ENCODE measurements at places on chromosomes 3 and 15. TPM values are rescaled to one million over a fixed set of nuclear protein-coding genes. Genes with fewer than 3 reads are reported as not detected.

The BTLA gene
- polyA plus RNA-seq = 17.6 TPM

The DLL4 gene
- polyA plus RNA-seq = not detected

The ACY1 gene
- polyA plus RNA-seq = 13.8 TPM

The MKRN2OS gene
- polyA plus RNA-seq = not detected

The VIPR1 gene
- 12.7 TPM for polyA plus RNA-seq

The HESX1 gene
- not detected for polyA plus RNA-seq

The SGO1 gene
- 0.86 TPM for polyA plus RNA-seq

The LRRN1 gene
- polyA plus RNA-seq = 0.23 TPM

The TFDP2 gene
- polyA plus RNA-seq = 38.3 TPM

The STARD5 gene
- 2.6 TPM for polyA plus RNA-seq

The CD200R1 gene
- 14.3 TPM for polyA plus RNA-seq

The PLEKHO2 gene
- 33.3 TPM for polyA plus RNA-seq

The CFAP91 gene
- 0.45 TPM for polyA plus RNA-seq

The LRRC31 gene
- polyA plus RNA-seq = not detected

The TTLL3 gene
- polyA plus RNA-seq = 3.8 TPM

The SAMD7 gene
- not detected for polyA plus RNA-seq

The CSTA gene
- not detected for polyA plus RNA-seq

The NANOGP8 gene
- polyA plus RNA-seq = not detected

The ZNF620 gene
- 2.9 TPM for polyA plus RNA-seq

The C3orf49 gene
- polyA plus RNA-seq = not detected

The THBS1 gene
- polyA plus RNA-seq = 0.72 TPM

The ZDHHC3 gene
- polyA plus RNA-seq = 46.3 TPM

The THRB gene
- polyA plus RNA-seq = not detected

The ADGRG7 gene
- not detected for polyA plus RNA-seq

The WDR49 gene
- not detected for polyA plus RNA-seq

The ACAP2 gene
- polyA plus RNA-seq = 47.0 TPM

The CACNA1D gene
- polyA plus RNA-seq = 0.02 TPM

The RASGRP1 gene
- 90.9 TPM for polyA plus RNA-seq

The PP2D1 gene
- polyA plus RNA-seq = 0.46 TPM

The LAMB2 gene
- polyA plus RNA-seq = not detected

The TFG gene
- 45.4 TPM for polyA plus RNA-seq

The GMNC gene
- polyA plus RNA-seq = not detected

The GHSR gene
- polyA plus RNA-seq = not detected

The GSK3B gene
- polyA plus RNA-seq = 20.0 TPM

The LIPH gene
- polyA plus RNA-seq = not detected

The BFSP2 gene
- 0.82 TPM for polyA plus RNA-seq

The CKMT1B gene
- polyA plus RNA-seq = not detected

The TNFAIP8L3 gene
- polyA plus RNA-seq = not detected

The CD86 gene
- not detected for polyA plus RNA-seq

The CADPS gene
- not detected for polyA plus RNA-seq

The PPM1L gene
- 1.3 TPM for polyA plus RNA-seq

The CYP8B1 gene
- not detected for polyA plus RNA-seq

The SPSB4 gene
- not detected for polyA plus RNA-seq

Data from CD8-positive, alpha-beta memory T cell (primary cell).